Posterior vena cava (tissue), 2 donors: ENCODE measurements at places on chromosomes 12 and 14.

- no peak for DNase-seq
These were observed 270.5 kb downstream of the TTC6 start for GRCh38 chr14:37865719-37866549.

DNA sequence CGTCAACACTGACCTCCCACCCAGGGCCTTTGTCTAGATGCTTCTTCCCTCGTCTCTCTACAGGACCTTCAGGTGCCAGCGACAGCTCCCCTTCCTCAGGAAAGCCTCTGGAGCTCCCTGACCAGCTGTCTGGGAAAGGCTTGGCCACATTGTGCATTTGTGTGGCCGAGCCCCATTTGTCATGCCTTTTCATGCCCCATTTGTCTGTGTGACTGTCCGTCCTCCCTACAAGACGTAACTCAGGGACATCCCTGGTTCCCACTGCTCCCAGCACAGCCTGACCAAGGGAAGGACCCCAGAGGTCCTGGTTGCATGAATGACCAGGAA, 23.8 kb downstream of the ZFYVE21 start:
- no peak for DNase-seq

GRCh38 chr12:72323881-72324280, 51.7 kb downstream of the TRHDE start:
- DNase-seq: no peak

DNA sequence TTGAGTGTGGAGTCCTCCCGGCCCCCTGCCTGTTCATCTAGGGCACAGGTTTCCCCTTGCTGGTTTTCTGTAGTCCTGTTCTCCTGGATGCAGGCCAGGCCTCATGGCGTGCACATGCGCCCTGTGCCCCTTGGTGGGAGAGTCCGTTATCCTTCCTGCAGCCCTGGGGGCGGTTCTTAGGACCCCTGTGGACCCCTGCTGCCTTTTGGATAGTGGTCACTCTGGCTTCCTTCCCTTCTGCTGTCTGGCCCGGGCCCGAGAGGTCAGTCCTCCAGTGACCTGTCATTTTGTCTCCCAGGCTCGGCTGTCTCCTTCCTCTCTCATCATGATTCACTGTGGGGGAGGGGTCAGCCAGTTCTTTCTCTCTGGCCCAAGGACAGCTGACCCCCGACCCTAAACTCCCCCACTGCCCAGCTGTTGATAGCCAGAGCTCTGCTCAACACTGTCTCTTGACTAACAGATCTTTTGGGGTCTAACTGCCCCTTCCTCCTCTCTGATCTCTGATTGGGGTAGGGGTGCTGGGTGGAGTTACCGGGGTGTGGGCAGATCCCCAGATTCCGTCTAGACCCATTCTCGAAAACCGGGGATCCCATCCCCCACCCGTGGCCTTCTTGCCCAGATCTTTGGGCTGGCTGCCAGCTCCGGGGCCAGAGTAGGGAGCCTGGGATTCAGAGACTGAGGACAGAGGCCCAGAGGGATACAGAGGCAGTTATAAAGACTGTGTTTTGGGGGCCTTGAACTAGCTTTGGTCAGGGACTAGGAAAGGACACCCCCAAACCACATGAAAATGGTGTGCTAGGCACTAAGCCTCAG, 7.0 kb downstream of the CCND2 start:
- DNase-seq: no peak

DNA sequence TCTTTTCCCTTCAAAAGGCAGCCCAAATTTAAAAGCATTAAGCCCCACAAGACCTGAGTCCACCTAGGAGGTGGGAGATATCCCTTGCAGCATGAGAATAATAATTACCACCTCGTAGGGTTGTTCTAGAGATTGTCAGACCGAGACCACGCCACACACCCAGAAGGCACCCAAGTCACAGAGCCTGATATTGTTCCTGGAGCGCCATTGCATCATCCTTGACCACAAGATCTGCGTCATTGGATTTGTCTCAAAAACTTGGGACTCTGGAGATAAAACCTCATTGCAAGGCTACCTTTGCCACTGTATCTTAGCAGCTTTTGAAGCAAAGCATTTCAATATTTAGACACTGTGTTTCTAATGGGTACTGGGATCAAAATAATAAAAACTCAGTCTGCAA, 29.4 kb upstream of the PPP2R5C start:
- no peak for DNase-seq

GRCh38 chr14:32697704-32698103, 241.0 kb upstream of the NPAS3 start:
- DNase-seq: no peak

GRCh38 chr14:72617391-72618031, 276.4 kb downstream of the DPF3 start:
- DNase-seq: no peak

GRCh38 chr12:52587563-52587962, 13.7 kb downstream of the KRT72 start:
- no peak for DNase-seq

DNA sequence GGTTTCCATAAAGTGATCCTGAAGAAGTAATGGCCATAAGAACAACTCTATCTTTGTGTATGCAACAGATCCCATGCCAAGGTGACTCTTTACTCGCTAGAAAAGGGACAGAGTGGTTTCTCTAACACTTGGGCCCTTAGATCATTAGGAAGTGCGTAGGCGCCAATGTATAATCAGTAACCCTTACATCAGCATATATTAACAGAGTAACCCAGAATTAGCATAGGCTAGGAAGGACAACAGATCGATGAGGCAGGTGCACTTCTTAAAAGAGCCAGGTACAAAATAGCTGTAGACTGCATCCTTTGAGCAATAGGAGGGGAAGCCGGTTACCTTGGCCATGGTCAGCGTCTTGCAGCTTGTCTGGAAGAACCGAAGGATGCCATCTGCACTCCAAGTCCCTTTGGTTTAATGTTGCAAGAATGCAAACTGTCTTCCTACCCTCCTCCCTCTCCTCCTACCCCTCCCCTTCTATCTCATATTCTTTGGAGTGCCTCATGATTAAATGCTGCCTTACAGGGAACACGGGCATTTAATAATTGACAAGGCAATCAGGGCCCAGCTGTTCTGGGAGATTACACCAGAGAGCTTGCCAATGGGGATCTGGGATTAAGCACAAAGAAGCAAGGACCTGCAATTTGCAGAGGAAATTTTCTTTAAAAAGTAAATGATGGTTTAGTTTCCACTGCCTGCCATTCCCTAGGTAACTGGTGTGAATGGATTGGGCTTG, 8.0 kb downstream of the GSG1 start:
- DNase-seq: no peak

GRCh38 chr14:52267501-52268278, at the start of gene PTGDR:
TSS of gene PTGDR (plus strand) at chr14:52267698. CDS start at chr14:52267815, 117 bp downstream.
- peak; percentile 90 for DNase-seq

DNA sequence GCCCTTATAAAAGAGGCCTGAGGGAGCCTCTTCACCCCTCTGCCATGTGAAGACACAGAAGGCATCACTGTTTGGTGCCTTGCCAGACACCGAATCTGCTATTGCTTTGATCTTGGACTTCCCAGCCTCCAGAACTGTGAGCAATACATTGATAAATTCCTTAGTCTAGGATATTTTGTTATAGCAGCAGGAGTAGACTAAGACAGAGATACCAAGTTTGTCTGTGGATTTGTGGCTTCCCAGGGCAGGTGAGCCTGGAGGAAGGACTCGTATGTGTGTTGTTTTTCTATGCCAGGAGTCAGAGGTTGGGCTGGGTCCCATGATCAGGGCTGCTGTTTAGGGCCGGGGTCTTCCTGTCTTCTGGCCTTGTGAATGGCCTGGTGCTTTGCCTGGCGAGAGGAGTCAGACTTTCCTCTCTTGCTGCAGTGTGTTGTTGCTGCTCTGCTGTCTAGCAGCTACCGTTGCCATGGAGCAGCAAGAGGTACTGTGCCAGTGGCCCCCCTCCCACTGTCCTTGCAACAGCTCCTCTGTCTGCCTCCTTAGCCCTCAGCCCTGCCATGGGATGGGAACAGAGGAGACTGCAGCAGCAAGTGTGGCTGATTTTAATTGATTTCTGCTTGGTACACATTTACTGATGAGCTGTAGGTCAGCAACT, 111.2 kb downstream of the CHST11 start:
- DNase-seq: no peak

DNA sequence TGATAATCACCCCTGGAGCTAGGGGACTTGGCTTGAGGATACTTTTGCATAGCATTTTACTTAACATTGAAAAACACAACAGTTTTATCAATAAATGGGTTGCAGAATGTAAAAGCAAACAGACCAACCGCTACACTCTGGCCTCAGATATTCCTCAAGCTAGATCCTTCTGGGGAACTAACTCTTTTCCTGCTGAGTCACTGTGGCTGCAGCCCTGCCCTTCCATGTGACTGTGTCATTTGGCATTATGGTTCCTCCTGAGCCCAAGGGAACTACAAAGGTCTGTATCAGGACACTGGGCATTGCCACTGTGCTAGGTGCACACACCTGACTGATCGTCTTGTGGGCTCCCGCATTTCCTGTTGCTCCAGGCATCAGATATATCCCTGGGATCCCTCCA, 56.6 kb downstream of the TTC9 start:
- DNase-seq: no peak

DNA sequence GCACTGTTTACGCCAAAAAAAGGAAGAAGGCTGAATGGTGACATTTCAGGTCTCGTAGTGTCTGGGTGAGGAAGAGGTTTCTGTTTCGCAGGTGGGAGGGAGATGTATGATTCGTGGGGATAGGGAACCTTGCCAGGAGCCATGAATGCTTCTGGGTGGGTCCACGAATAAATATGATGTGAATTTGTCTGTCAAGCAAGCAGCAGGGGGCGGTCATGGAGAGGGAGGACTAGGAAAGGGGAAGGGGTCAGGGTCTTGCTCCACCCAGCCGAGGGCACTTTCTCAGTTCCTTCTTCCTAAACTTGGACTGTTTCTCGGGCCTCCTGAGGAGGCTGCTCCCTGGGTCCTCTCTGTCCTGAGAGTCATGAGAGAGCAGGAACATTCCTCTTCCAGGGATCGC, 72.5 kb downstream of the LGMN start:
- no peak for DNase-seq

DNA sequence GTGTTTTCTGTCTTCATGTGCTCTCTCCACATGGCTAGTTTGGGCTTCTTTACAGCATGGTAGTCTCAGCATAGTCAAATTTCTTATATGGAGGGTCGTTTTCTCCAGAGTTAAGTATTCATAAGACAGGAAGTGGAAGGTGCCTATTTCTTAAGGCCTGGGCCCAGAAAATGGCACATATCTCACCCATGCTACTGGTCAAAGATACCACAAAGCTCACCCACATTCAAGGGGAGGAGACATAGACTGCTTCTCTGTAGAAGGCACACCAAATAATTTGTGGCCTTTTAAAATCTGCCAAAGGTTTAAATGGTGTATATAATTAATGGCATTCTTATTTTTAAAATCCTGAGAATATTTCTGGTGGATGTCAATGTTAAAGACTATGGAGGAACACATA, 44.8 kb downstream of the CCDC91 start:
- DNase-seq: no peak

DNA sequence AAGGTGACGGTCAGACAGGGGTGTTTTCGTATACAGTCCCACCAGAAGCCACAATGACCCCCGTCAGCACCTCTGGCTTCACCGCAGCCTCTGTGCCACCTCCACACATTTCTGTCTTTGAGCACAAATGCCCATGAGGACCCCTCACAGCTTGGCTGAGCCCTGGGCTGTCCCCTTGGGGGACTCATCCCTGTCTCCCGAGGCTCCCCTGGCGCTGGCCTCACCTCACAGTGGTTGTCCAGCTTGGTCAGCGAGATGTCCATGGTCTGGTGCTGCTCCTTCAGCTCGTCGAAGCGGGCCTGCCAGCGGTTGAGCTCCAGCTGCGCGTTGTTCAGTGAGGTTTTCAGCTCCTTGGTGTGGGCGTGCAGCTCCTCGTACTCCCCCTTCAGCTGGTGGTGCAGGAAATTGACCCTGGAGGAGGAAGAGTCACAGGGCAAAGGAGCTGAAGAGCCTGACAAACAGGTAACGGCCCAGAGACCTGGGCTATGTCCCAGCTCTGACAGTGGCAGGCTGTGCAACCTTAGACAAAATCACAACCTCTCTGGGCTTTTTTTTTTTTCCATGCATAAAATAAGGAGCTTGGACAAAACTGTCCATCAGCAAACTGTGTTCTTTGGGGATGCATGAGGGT, 52.7 kb upstream of the GPR68 start:
- peak; percentile 61 for DNase-seq

GRCh38 chr12:64800640-64801039, 23.8 kb upstream of the TBC1D30 start:
- no peak for DNase-seq

DNA sequence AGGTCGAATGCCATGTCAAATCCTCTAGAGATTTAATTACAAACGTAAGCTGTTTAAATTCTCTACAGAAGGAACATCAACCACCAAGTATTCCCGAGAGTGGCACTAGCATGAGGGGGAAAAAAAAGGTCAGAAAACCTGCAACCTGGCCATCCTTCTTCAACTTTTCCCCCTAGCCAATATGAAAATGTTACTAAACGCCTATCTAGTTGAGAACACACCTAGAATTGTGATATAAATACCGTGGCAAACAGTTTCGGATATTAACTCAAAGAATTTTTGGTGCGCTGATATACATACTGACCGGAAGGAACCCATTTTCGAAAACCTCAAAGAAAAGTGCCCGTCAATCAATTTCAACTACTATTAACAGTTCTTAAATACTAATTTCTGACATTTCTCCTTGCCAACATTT, 1.8 kb downstream of the HNRNPC start:
- DNase-seq: no peak

GRCh38 chr12:130945786-130946492, 7.8 kb upstream of the ADGRD1 start:
- no peak for DNase-seq

- DNase-seq: no peak
These were observed 208.6 kb downstream of the BTG1 start for GRCh38 chr12:91937009-91937408.

GRCh38 chr12:124053851-124054250, 80.8 kb downstream of the ZNF664 start:
- DNase-seq: no peak

GRCh38 chr12:100826323-100826722, 31.7 kb downstream of the ANO4 start:
- DNase-seq: peak; percentile 78

- DNase-seq: no peak
These were observed 27.8 kb upstream of the CAPRIN2 start for GRCh38 chr12:30782316-30783173.

- DNase-seq: peak; percentile 13
These were observed 23.8 kb downstream of the SLC6A13 start for GRCh38 chr12:238736-239398.

- DNase-seq: peak; percentile 25
These were observed 3.5 kb downstream of the KRT3 start for GRCh38 chr12:52792185-52793029.

DNA sequence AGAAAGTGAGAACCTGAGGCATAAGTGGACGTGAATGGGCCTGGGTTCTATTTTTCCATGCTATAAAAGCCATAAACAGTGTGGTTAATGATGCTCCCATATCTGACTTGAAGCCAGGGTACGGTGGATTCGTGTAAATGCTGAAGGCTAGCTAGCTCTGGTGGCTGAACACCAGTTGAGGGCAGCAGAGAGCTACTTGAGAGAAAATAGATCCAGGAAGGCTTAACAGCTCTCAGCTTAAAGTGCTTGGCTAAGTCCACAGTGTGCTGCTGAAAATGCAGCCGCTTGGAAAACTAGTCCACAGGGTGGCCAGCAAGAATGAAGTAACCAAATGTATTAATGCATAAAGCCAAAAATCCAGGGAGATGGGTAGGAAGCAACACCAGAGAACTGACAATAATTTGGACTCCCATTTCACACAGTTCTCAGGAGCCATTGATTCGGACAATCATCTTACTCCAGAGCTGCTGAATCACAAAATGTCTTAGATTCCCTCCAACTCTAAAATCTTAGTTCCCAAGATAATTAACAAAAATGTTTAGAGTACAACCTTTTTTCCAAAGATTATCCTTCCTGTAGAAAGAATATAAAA, 15.0 kb upstream of the FOXG1 start:
- no peak for DNase-seq

- DNase-seq: no peak
These were observed 198.9 kb upstream of the CAND1 start for GRCh38 chr12:67070307-67070600.
